ENCODE measurements at places on chromosomes 1 and 21.

DNA sequence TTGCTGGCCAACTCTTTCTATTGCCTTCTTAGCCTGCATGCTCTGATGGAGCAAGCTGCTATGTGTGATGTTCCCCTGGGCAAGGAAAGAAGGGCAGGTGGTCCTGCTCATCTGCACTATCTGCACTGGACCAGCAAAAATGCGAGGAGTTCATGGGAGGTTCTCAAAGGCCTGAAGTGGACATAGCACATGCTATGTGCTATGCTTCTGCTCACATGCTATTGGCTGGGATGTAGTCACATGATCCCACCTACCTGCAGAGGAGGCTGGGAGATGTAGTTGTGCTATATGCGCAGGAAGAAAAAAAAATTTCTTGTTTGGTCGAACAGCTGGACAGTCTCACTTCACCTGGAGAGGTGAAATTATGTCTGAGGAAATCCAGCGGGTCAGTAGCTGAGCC, 587.7 kb downstream of the MATN1 start:
- no peak for DNase-seq

- no peak for DNase-seq
These were observed 190.0 kb downstream of the BRINP2 start for GRCh38 chr1:177360791-177361190.

- no peak for DNase-seq
These were observed 11.0 kb downstream of the BECN2 start for GRCh38 chr1:241968611-241969010.

DNA sequence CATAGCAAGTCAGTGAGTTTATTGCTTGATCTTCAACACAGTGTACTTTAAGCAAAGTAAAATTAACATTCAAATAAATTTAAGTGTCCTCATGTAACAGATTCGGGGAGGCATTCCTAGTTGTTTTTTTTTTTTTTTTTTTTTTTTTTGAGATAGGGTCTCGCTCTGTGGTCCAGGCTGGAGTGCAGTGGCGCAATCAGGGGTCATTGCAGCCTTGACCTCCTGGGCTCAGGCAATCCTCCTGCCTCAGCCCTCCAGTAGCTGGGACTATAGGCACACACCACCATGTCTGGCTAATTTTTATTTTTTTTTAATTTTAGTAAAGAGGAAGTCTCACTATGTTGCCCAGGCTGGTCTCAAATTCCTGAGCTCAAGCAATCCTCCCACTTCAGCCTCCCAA, 22.8 kb downstream of the OSBPL9 start:
- DNase-seq: no peak

DNA sequence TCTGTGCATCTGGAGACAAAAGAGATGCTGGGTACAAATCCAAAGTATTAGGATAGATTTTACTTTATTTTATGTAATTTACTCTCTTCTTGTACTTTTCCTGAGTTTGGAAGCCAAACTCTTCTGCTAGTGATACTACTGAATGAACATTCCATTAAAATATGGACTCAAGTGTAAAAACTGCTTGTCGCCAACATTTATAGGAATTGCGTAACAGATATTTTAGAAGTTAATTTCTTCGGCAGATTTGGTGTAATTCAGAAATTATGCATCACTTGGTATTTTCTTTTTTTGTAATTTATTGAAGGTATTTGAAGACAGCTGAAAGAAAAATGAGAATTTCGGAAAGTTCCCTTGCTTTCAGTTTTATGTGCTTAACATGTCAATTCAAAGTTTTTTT, 137.0 kb downstream of the RABGAP1L start:
- DNase-seq: no peak

- DNase-seq: no peak
These were observed 204.6 kb downstream of the GABPA start for GRCh38 chr21:25939396-25939761.

DNA sequence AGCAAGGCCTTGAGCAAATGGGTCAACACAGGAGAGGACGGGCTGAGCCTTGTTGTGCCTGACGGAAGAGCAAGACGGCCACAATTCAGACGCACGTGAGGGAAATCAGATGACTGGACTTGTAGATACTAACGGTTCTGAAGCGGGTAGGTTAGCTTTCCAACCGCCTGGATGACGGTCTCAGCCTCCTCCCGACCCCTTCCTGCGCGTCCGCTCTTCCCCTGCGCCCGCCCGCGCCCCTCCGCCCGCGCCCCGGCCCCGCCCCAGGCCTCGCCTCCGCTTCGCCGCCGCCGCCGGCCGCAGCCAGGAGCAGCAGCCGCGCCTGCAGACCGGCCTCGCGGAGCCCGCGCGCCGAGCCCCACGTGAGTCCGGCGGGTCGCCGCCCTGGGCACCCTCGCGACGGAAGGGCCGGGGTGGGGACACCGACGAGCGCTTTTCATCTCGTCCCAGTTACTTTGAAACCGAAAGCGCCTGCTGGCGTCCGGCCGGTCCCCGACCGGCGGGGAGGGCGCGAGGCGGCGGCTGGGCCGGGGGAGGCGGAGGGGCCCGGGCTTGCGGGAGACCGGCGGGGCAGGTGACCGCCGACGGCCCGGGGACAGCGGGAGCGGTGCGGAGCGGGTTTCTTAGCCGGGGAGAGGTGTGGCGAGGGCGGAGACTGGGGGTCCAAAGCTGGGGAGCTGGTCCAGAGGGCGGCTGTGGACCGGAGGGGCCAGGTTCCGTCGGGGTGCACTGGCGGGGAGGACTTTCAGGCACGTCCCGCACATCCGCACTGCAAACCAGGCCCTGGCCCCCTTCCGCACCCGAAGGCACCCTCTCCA, at the start of gene TRAF5:
TSS of gene TRAF5 (plus strand) at position 306 of the 818 bp plus-strand sequence. CDS start 26,407 bp downstream, outside the sequence.
- peak; percentile 41 for DNase-seq

DNA sequence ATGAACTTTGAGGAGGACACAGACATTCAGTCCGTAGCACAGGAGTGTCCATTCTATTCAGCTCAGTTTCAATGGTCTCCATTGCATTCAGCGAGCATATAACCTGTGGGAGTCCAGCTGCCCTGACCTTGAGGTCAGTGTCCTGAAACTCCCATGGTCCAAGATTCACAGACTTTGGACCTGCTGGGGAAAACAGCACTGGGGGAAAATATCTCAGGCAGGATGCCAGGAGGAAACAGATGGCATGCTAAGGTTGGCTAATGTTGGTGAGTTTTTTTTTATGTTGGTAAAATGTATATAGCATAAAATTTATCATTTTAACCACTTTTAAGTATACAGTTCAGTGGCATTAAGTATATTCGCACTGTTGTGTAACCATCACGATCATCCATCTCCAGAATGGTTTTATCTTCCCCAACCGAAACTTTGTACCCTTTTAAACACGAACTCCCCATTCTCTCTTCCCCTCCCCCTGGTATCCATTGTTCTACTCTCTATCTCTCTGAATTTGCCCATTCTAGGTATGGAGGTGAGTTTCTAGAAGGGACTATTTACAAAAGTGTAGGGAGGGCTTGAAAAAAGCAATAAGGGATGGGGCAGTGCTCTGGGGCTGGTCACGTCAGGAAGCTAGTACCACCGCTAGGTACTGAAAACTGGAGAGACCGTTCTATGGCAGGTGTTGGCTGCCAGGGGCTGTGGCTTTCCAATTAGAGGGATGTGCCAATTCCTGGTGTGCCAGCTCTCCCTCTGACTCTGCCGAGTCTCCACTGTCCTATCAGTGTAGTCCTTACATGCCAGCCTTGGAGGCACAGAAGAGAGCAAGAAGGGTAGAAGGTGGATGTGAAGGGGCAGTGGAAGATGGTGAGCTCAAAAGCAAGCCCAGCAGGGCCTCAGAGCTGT, 85.3 kb downstream of the FOXD2 start:
- no peak for DNase-seq

DNA sequence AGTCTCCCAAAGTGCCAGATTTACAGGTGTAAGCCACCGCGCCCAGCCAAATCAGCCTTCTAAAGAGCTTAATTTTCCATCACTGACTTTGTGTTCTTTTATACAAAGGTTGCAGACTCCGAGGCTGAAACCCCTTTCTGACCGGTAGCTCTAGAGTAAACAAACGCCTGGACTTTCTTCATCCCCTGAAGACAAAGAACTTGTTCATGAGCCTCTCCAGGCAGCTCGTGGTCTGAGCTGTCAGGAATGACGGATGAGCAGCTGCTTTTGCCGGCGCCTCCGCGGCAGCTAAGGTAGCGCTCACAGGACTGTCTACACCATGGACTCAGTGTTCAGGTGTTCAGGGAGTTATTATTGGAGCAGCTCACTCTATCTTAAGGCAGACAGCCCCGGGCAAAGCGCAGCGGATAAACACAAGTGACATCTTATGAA, 128.5 kb upstream of the ERRFI1 start:
- no peak for DNase-seq

- DNase-seq: no peak
These were observed 226.6 kb upstream of the ZRANB2 start for GRCh38 chr1:71307451-71307850.

- DNase-seq: no peak
These were observed 47.9 kb downstream of the KCNAB2 start for GRCh38 chr1:6093611-6094010.

DNA sequence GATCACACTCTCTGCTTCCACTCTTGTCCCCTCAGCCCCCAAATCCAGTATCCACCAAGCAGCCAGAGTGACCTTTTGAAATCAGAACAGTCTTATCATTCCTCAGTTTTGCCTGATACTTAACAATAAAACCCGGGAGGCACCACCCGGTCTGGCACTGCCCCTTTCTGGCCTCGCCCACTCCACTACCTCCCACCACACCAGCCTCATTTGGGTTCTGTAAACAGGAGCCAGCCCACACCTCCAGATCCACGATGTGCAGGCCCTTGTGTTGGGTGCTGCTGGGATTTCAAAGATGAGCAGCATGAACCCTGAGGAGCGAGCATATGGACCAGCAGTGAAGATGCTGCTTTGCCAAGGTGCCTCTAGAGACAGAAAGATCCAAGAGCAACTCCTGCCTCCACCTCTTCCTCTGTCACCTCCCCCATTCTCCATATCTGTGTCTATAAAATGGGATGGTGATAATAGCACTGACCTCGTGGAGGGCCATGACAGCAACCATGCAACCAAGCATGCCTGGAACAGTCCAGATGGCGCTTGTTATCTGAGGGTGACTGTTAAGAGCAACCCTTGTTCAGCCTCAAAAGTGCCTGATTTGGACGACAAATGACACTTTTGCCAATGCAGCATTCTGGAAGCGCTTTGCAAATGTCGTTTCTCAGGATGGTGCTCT, 136.0 kb downstream of the IGSF21 start:
- no peak for DNase-seq

GRCh38 chr1:19878637-19878985, 3.6 kb upstream of the OTUD3 start:
- DNase-seq: no peak

- DNase-seq: peak; percentile 15
These were observed 300 bp downstream of the USP24 start for GRCh38 chr1:55214934-55215193.

- DNase-seq: no peak
These were observed 131.3 kb upstream of the FMN2 start for GRCh38 chr1:239960366-239960765.

GRCh38 chr1:32780628-32781234, 36.4 kb downstream of the YARS1 start:
- DNase-seq: no peak

DNA sequence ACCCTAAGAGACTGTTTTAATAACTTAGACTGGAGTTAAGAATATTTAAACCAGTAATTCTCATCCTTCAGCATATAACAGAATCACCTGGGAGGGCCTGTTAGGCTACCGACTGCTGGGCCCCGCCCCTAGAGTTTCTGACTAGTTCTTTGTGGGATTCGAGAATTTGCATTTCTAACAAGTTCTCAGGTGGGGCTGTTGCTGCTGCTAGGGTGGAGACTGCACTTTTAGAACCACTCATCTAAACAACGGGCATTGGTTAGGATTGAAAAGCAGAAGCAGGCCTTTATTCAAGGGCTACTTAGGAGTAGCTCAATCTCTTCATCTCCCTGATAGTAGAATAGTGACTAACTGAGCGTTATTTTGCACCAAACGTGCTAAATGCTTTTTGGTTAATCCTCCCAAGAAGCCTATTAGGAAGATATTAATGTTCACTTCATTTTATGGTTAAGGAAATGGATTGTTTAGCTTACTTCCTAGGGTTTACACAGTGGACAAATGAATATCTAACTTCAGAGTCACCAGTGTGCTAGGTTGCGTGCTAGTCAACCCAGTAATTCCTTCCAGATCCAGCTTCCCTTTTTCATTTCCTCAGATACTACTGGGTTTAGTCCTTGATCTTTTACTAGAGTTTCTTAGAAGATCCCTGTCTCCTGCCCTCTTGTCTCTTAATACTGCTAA, 31.1 kb upstream of the UAP1 start:
- no peak for DNase-seq

Measured in stimulated activated CD4-positive, alpha-beta T cell treated with anti-CD3 and anti-CD28 coated beads, Interleukin-15, amount 100 ng/mL, for 1 hour (primary cell).